Glutamatergic neuron (in vitro differentiated cells): ENCODE measurements at places on chromosomes 2 and 18.

DNA sequence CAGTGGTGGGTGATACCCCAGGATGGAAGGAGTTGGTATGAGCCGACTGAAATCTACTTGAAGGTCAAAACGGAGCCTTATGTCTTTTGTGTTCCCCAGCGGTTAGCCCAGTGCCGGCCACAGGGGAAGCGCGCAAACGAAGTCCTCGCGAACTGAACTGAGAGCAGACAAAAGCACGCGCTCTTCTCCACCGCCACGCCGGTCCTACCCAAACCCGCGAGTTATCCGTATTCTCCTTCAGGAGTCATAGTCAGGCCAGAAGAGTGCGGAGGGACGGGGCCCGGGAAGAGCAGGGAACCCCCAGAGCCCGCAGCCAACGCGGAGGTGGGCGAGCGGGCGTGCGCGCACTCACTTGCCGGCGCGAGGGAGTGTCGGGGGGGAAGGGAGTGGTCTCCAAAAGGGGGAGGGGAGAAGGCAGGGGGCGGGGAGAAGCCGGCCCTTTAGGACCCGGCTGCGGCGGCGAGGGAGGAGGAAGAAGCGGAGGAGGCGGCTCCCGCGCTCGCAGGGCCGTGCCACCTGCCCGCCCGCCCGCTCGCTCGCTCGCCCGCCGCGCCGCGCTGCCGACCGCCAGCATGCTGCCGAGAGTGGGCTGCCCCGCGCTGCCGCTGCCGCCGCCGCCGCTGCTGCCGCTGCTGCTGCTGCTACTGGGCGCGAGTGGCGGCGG is at the start of gene IGFBP2:
TSS of gene IGFBP2 (plus strand) at position 469 of the 664 bp plus-strand sequence. CDS start at position 573, 104 bp downstream.
- peak; percentile 85 for DNase-seq

- DNase-seq = no peak
Observed at GRCh38 chr18:44741511-44741910, 60.8 kb downstream of the SETBP1 start.

GRCh38 chr2:121333834-121334558 is 49.0 kb upstream of the TFCP2L1 start:
- DNase-seq = no peak

GRCh38 chr2:202307690-202308089 is 42.1 kb downstream of the NOP58 start:
- DNase-seq = no peak

GRCh38 chr2:20672201-20672951 is 5.4 kb downstream of the GDF7 start:
- no peak for DNase-seq

GRCh38 chr2:231200805-231201474 is 2.5 kb downstream of the ARMC9 start:
- no peak for DNase-seq

DNA sequence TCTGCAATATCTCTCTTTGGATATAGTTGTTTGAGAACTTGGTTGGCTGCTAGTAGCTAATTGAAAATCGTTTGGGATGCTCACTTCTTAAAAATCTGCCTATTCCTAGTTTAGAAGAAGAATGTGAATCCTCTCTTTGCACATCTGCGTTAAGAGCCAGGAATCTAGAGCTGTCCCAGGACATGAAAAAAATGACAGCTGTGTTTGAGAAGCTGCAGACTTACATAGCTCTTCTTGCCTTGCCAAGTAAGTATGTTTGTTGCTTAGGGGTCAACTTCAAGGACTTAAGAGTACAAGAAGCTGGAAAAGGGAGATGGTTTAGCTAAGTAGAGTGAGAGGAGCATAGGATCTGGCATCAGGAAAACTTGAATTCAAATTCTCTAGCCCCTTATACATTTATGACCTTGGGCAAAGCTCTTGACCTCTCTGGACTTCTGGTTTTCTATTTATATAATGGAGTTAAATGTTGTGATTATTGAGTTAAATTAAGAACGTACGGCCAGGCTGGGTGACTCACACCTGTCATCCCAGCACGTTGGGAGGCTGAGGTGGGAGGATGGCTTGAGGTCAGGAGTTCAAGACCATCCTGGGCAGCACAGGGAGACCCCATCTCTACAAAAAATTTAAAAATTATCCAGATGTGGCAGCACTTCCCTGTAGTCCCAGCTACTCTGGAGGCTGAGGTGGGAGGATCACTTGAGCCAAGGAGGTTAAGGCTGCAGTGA is 55.2 kb upstream of the STON1 start:
- DNase-seq = no peak

DNA sequence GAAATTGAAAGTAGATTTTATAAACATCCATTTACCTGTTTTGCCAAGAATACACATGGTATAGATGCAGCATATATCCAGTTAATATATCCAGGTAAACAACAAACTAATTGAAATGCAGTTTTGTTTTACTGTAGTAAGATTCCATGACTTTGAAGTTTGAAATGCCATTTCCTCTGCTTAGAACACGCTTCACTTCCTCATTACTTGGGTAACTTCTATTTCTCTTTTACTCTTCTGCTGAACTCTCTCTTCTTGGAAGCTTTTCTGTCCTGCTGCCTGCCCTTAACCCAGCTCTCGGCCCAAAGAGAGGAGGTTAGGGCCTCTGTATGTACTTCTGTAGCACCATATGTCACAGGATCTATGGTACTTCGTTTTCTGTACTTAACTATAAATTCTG is 14.1 kb upstream of the IL1RL2 start:
- DNase-seq = no peak

- DNase-seq = no peak
Observed at GRCh38 chr2:65656160-65656718, 223.8 kb upstream of the SPRED2 start.

DNA sequence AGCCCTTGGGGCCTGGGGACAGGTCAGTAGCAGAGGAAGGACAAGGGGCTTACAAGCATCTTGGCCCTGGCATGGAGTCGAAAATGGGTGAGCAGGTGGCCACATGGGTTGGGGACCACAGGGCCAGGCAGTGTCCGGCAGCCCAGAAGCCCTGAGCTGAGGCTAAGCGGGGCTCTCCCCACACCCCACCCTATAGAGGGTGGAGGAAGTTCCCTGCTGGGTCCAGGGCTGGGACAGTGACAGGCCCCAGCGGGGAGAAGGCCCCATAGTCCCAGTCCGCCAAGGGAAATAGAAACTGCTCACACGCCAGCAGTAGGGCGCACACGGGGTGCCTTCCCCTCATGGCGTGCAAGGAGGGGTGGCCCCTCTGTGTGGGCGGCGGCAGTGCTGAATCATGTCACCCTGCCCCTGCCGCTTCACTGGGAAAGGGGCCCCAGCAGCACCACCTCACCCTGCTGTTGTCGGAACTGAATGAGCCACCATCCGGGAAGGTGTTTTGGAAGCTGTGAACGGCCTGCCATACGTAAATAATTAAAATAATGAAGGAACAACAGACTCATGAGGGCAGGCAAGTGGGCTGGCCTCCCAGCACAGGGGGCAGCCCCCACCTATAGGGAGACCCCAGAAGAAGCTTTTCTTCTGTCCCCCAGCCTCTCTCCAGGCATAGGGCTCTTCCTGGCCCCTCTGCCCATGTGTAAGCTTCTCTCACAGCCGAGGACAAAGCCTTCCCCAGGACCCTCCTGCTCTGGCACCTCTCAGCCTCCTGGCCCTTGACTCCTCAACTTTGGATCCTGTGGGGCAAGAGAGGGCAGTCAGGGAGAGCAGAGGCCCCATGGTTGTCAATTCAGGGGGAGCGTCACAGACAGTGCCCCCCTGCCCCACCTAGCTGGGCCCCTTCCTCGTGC is 12.7 kb upstream of the DUSP2 start:
- no peak for DNase-seq

DNA sequence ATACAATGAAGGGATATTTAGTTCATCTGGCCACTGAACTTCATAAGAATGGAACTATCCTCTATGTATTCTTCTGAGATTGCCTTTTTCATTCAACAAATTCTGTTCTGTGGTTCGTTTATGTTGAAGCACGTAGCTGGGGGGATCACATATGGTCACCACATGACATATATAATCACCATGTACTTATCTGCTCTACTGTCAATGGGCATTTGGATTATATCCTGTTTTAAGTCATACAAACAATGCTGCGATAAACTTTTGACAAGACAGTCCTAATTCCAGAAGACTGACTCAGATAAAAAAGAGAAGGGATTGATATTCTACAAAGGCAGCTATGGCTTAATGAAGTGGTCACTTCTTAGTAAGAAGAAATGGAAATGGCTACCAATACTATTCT is 116.0 kb upstream of the CCDC195 start:
- no peak for DNase-seq

DNA sequence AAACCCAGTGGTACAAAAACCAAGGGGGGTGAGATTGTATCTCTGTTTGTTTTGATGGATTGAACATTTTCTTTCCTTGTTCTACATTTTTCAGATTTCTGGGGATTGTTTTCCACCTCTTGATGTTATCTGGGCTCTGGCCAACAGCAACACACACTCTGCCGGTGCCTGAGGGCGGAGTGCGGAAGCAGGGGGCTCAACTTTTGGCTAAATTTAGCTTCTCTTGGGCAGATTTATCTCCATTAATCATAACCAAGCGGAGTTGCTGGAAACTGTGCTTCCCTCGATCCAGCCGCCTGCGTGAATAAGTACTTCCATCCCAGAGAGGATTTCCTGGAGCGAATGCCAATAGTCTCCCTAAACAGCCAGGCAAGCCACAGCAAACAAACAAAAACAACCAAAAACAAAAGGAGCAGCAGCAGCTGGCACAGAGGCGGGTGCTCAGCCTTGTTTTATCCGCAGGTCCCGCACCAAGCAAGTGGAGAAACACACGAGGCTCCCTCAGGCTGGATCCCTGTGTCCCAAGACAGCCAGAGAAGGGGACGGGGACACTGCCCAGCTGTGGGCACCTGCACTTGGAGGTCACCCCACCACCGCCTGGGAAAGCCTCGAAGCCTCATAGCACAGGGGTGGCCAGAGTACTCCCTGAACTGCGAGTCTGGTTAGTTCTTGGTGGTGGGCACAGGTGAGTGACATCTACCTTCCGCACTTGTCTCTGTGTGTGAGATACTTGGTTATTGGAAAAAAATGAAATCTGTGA is 143.4 kb downstream of the NDUFA10 start:
- DNase-seq = no peak

DNA sequence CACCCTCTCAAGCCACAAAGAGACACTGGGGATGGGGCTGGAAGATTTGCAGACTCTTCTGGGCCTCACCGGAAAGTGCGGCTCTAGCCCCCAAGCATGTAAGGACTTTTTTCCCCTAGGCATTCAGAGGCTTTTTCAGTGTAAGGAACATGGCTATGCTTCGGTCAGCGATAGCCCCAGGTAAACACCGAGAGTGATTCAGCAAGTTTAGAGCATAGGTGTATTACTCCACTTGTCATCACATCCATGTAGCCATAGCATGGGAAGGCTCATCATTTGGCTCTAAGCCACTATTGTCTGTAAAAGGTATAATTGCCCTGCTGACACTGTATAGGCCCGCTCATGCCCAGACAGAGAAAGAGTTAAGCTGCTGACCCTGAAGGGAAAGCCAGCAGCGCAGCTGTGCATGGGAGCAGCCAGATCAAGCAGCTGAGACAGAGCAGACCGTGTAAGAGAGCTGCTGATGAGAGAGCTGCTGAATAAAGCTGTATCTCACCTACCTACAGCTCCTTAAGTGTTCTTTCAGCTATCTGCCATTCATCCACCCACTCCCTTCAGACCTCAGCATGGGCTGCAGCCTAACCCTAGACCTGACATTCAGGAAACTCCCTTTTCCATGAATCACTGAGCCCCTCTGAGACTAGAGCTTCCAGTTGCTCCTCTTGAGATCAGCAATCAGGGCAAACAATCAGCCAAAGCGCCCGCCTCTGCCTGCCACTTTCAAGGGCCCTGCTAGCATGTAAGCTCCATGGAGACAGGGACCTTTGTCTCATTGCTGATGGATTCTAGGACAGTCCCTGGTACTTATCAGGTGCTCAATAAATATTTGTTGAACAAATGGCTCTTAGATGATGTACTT is 25.5 kb downstream of the LGALSL start:
- DNase-seq = no peak

- DNase-seq = no peak
Observed at GRCh38 chr2:128779301-128780095, 460.8 kb upstream of the HS6ST1 start.

DNA sequence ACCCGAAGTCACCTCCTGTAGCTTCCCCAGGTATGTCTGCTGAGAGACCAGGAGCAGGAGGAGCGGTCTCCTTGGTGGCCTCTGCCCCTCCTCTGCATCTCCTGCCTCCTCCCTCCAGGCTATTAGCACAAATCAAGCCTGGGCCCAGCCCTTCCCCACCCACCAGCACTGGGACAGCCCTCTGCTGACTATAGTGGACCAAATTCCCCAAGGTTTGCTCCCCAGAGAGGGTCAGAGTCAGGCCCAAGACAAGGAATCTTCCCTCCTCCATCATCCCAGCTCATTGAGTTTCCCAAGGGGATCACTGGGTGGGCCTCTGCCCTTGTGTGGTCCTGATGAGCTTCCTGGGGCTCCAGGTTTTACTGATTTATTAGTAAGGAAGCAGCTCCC is 62.1 kb downstream of the EMILIN2 start:
- DNase-seq = no peak

- no peak for DNase-seq
Observed at GRCh38 chr2:56613254-56613653, 429.5 kb downstream of the CCDC85A start.

- DNase-seq = no peak
Observed at GRCh38 chr2:95531254-95531771, 46.8 kb upstream of the TRIM43B start.

DNA sequence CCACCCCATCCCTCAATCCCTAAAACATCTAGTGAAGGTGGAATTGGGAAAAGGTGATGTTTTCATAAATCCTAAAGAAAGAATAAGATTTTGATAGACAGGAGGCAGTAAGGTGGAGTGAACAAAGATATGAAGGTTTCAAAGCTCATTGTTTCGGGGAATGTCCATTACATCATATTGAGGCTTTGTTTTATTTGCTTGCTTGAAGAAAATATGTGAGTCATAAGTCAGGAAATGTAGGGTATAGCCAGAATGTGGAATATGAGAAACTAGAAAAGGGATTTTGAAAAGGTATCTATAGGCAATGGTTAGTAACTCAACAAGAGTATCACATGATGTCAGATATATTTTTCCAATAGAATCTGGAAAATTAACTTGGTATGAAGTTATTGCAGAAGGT is 1178.5 kb upstream of the ACVR2A start:
- no peak for DNase-seq

- no peak for DNase-seq
Observed at GRCh38 chr2:190343089-190343535, 277 bp upstream of the INPP1 start.

DNA sequence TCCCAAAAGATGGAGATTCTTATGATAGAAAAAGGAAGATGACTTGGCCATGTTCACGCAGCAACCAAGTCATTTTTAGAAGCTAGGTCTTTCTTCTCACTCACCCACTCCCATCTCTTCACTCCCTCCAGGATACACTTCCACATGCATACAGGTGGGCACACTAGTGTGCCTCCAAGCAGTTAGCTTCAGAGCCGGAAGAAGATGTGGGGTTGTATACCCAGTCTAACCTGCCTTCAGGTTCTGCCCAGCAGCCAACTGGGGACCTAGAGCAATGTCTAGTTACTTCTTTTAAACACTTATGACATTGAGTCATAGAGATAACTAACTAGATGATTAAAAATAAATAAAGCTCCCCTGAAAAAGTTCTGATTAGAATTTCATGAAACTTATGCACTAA is 21.8 kb upstream of the TANK start:
- DNase-seq = no peak
